ACHN (cell line): ENCODE measurements at places on chromosomes 16 and 17.

DNA sequence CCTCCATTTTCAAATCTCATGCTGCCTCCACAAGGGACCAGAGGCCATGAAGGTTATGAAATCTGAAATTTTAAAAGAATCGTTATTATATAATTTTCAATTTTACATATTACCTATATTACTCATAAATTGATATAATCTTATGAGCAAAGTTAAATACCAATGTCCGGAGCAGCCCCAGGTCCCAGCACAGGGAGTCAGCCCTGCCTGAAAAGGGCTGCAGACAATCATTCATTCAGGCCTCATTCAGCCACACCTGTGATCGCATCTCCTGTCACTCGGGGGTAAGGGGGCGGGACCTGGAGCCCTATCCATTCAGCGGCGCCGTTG lies 172.5 kb downstream of the AHSP start:
- DNase-seq = no peak

- DNase-seq = no peak
Observed at GRCh38 chr16:4404967-4405696, 11.3 kb downstream of the CORO7 start.

DNA sequence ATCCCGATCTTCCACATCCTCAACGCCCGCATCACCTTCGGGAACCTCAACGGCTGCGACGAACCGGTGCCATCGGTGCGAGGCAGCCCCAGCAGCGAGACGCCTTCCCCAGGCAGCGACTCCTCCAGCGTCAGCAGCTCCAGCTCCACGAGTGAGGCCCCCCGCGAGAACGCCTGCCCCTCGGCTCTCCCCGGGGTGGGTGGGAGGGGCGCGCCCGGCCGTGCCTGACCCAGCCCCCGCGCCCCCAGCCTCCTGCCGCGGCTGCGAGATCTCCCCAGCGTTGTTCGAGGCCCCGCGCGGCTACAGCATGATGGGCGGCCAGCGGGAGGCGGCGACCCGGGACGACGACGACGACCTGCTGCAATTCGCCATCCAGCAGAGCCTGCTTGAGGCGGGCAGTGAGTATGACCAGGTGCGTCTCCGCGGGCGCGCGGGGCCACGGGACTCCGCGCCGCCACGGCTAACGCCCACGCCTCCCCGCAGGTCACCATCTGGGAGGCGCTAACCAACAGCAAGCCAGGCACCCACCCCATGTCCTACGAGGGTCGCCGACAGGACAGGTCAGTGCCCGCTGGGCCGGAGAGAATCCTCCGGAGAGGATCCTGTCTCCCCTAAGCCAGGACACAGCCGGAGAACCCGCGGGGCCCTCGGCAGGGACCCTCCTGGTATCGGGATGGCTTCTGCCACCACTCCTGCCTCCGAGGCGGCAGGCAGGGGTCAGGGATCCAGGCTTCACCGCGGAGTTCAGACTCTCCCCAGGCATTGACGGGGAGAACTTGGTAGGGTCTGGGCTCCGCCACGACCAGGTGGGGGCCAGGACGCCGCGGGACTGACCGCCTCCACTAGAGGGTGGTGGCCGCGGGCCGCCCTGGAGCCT lies 10.1 kb downstream of the CORO6 start:
- no peak for DNase-seq

DNA sequence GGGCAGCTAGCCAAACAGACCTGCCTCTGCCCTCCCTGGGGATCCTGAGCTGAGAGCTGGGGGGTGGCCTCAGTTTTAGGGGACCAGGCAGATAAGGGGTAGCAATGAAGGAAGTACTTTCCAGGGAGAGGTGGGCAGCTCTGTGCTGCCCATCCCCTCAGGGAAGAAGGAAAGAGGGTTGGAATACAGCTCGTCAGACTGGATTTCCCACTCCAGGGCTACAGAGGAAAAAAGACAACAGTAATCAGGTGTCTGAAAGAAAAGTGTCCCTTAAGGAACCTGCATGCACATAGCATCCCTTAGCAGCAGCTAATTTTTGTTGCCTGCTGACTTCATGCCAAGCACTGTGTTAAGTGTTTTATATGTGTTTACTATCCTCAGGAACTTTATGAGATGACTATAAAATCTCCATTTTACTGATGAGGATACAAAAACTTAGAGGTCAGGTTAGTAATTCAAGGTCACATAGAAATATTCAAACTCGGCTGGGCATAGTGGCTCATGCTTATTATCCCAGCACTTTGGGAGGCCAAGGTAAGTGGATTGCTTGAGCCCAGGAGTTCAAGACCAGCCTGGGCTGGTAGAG lies 3.2 kb upstream of the MRPL58 start:
- no peak for DNase-seq

DNA sequence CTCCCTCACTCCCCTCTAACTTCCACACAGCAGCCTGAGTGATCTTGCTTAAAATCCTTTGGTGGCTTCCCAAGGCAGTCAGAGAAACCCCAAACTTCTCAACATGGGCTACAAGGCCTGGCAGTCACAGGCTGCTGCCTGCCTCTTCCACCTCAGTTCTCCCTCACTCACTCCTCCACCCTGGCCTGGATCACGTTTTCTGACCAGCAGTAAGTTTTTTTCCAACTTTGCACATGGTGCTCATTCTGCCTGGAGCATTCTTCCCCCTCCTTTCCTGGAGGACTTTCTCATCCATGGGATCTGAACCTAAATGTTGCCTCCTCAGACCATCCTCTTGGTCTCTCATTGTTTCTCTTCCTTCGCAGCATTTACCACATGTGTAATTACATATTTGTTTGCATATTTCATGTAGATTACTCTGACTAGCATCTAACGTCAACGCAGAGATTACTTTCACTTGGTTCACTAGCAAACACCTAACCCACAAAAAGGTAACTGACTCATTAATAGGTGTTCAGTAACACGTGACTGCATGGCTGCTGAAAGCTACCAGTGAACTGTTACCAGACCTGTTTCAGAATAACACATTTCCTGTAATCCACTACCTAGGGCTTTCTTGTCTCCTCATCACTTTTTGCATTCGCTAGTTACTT lies 17.1 kb downstream of the GNA13 start:
- DNase-seq = no peak

DNA sequence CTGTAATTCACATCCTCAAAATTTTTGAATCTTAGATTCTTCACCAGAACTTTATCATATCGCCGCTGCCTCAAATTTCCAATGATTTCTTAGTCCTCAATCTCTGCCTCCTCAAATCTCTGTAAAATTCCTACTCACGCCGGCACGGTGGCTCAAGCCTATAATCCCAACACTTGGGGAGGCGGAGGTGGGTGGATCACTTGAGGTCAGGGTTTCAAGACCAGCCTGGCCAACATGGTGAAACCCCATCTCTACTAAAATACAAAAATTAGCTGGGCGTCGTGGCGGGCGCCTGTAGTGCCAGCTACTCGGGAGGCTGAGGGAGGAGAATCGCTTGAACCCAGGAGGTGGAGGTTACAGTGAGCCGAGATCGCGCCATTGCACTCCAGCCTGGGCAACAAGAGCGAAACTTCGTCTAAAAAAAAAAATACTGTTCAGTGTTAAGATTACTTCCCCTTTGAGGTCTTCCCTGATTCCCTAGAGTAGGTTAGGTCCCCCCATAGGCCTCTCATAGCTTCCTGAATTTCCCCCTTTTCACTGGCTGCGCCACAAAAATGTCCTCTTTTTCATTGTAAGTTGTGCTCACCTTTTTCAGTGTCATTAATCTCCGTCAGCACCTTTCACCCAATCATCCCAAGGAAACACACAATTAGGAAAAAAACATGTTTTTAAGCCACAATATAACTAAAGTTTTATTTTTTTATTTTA lies 919 bp upstream of the CBX1 start:
- no peak for DNase-seq

DNA sequence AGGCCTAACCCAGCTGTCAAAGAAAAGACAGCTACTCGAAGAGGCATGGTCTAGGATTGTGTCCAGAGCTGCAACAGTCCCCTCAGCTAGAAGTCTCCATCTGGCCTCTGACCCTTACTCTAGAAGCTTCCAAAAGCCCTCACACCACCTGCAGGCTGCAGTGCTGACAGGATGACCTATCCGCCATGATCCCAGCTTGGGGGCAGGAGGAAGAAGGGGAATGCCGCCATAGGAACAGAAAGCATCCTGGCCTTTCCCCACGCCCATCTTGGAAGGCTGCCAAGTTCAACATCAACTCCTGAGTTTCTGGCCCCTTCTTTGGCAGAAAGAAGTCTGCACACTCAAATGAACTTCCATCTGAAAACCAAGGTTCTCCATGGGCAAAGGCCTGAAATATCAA lies 3.1 kb upstream of the KRT36 start:
- no peak for DNase-seq

GRCh38 chr17:47286198-47286914 lies 32.7 kb downstream of the ITGB3 start:
- DNase-seq = no peak

DNA sequence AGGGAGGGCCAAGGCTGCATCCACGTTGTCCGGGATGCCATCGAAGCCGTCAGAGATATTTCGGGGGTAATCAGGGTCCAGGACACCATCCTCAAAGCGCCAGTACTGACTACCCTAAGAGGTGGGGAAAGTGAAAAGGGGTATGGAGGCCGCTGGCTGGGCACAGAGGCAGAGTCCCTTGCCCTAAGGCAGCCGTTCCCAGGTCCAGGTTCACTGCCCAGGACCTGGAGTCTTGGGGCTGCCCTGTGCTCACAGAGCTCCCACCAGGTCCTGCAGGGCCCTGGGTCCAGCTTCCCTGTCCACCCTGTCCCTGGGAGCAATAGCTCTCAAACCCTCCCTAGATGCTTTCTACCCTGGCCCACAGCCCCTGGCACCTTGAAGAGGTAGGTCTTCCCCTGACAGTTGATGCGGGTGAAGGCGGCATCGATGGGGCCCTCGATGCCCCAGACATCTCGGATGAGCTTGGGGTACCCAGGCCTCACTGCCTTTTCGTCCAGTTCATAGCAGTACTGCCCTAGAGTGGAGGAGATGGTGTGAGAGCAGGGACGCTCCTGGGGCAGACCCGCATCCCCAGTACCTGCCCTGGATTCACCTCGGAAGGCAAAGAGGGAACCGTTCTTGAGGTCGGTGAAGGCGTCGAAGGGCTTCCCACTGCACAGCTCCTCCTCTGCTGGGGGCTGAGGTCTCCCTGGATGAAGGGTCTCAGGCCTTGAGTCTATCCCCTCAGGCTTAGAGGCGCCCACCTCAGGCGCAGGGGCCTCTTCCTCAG lies 1.0 kb downstream of the VTN start:
- no peak for DNase-seq

DNA sequence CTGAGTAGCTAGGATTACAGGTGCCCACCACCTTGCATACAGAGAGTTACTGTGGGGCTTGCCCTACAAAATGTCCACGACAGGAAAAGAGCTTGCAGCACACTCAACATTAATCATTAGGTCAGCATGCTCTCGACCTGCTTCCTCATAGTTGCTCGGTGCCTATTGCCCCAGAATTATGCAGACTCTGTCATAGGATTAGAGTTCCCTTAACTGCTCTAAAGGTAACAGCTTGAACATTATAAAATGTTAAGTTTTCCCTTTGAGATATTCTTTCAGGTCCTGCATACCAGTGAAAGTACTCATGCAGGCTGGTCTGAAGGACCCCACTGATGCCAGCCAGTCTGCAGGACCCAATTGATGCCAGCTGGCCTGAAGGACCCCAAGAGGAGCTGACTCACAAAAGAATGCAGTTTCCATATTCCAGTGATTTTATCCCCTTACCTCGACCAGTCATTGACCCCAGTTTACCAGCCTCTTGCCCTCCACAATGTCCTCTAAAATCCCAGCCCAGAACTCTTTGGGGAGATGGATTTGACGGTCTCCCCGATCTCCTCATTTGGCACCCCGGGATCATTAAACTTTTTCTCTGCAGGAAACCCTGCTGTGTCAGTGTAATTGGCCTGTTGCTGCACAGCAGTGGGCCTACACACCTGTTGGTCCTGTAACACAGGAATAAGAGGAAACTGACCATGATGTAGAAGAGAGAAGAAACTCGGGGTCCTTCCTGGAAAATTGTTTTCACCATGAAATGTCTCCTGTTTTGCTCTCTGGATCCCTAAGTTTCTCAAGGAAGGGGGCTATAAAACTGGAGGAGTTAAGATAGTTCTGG lies 10.6 kb downstream of the ICAM2 start:
- peak; percentile 16 for DNase-seq

- DNase-seq = no peak
Observed at GRCh38 chr16:86892509-86892908, 314.2 kb downstream of the FOXL1 start.

- peak; percentile 78 for DNase-seq
Observed at GRCh38 chr16:56558024-56558747, 6.7 kb upstream of the MT4 start.

DNA sequence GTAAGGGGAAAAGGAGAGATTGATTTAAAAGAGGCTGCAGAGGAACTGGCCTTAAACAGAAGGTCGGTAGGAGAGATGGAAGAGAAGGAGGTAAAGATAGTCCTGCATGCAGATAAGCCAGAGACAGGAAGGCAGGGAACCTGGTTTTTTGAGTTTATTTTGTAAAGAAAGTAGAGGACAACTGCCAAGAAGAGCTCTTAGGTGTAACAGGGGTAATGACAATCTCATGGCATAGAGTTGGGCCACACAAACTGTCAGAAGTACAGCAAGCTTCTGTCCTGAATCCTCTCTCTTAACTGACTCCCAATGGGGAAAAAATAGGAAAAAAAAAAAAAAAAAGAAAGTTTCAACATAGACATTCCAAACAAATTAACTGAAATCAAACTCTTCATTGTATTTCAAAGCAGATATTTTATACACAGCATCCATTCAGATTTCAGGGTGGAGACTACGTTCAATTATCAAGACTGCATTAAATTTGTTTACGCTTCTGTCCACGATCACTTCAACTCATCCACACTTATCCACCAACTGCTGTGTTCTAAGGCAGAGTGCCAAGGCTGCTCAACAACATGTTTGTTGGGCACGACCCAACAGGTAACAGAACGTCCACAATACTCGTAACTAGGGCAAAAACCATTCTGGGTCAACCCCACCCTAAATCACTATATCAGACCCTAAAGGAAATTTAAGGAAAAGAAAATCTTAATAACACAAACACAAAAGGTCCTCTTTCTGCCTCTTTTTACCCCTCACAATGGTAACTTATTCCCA lies 34.9 kb downstream of the USP31 start:
- DNase-seq = no peak

GRCh38 chr17:2712300-2713043 lies 908 bp upstream of the CLUH start:
- DNase-seq = peak; percentile 8

DNA sequence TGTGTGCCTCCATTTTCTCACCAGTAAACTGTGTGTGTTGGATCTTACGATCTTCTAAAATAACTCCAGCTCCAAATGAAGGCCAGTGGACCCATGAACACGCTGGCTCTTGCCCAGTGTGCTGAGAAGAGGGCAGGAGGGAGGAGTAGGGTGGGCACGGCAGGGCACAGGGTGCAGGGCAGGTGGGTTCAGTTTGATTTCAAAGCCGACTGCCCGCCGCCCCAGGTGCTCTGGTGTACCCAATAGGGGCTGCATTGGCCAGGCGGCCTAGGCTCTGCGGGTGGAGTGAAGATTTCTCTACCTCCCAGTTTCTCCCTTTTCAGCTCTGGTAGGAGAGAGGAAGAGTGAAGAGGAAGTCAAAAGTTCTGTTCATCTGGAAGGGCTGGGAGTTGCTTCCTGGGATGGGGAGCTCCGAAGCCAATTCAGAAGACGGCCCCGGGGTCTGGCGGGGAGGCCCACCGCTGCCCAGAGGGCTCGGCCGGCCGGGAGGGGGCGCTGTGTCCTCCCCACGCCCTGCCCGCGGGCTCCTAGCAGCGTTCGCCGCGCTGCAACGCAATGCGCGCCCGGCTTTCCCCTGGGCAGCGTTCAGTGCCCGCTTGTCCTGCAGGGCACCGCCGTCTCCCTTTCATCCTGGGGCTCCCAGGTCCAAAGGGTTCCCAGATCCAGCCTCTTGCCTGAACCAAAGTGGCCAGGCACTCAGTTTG lies 1.1 kb upstream of the CRHR1 start:
- DNase-seq = no peak
